Vagina (tissue), 2 donors: ENCODE measurements at places on chromosomes 1 and 21.

- DNase-seq = peak; percentile 88
Measured at GRCh38 chr1:20587661-20588053, 1.2 kb upstream of the CDA start.

DNA sequence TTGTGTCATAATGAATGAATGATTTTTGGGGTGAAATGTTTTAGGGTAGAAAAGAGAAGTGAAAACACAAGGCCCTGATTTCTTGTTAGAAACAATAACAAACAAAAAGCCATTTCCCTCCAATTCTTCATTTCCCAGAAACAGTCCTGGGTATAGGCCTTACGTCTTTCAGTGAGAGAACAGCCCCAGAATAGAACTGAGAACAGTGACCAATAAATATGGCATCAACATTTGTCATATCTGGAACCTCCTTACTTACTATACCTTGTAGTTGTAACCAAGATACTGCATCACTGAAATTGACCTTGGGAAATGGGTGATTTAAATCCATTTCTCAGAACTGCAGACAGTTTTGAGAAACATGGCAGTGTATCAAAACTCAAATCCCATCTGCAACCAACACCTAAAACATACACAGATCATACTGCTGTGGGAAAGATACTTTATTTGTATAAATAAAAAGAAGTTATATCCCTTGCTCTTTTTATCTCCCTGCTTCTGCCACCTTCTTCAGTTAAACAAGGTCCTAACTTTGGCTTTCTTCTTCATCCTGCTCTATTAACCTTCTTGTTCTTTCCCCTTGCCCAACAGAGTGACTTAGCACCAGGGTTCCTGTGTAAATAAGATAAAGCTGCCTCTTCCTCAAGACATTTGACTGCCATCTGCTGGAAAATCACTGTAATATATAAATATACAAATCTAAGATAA, 19.5 kb downstream of the XKR8 start:
- no peak for DNase-seq

GRCh38 chr1:1157914-1158710, 15.6 kb upstream of the TTLL10 start:
- no peak for DNase-seq

- no peak for DNase-seq
Measured at GRCh38 chr1:225413708-225414375, 14.0 kb downstream of the LBR start.

- no peak for DNase-seq
Measured at GRCh38 chr1:110003747-110004428, 19.3 kb downstream of the AHCYL1 start.

DNA sequence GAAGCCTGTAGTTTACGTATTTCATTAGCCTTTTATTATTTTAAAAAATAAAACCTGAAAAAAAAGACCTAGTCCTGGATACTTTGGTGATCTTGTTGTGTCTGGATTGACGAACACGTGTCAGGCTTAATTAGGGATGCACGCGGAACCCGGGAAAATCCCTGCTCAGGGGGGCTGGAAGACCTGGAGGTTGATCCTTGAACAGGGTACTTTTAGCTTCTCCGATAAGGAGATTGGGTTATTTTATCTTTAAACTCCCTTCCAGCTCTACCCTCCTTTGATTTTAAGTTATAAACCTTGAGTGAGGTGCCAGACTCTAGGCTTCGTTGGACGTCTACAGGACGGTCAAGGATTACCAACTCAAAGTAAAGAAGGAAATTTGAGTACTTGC, 552 bp upstream of the ZNF691 start:
- DNase-seq = no peak

DNA sequence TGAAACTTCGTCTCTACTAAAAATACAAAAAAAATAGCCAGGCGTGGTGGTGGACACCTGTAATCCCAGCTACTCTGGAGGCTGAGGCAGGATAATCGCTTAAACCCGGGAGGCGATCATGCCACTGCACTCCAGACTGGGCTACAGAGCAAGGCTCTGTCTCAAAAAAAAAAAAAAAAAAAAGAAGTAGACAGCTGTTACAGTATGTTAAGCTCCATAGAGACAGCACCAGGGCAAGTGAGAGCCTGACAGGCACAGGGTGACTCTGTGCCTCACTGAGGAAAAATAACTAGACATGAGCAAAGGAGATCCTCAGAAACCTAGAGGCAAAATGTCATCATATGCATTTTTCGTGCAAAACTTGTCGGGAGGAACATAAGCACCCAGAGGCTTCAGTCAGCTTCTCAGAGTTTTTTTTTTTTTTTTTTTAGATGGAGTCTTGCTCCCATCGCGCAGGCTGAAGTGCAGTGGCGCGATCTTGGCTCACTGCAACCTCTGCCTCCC, 9.0 kb upstream of the PRDX1 start:
- DNase-seq = no peak

GRCh38 chr1:37699147-37699546, 6.8 kb downstream of the CDCA8 start:
- DNase-seq = no peak

DNA sequence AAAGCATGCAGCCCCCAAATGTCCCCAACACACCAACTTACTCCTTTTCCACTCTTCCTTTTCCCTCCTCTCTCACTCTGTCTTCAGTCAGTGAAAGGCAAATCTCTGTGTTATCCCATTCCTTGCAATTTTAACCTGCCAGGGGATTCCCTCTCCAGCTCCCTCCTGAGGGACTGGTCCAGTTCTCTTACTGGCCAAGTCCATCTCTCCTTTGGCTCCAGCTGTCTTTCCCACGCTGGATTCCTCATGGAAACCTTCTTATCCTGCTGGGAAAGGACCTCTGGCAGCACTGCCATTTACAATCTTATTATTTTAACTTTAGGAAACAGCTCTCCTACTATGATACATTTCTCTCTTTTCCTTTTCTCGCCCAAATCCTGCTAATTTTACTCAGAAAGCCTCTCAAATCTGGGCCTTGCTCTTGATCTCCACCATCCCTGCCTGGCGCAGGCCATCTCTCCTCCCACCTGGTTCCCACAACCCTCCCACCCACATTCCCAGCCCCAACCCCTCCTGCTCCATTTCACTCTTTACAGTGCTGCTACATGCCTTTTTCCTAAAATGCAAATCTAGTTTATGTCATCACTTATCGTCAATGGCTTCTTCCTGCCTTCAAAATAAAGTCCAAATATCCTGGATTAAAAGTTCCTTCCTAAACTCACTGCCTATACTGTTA, 72.7 kb upstream of the CNN3 start:
- no peak for DNase-seq

GRCh38 chr1:159779403-159779851, 1.3 kb upstream of the DUSP23 start:
- DNase-seq = no peak

- DNase-seq = no peak
Measured at GRCh38 chr1:231420959-231421545, 1.0 kb downstream of the EGLN1 start.

GRCh38 chr1:181518152-181518551, 34.8 kb downstream of the CACNA1E start:
- no peak for DNase-seq

DNA sequence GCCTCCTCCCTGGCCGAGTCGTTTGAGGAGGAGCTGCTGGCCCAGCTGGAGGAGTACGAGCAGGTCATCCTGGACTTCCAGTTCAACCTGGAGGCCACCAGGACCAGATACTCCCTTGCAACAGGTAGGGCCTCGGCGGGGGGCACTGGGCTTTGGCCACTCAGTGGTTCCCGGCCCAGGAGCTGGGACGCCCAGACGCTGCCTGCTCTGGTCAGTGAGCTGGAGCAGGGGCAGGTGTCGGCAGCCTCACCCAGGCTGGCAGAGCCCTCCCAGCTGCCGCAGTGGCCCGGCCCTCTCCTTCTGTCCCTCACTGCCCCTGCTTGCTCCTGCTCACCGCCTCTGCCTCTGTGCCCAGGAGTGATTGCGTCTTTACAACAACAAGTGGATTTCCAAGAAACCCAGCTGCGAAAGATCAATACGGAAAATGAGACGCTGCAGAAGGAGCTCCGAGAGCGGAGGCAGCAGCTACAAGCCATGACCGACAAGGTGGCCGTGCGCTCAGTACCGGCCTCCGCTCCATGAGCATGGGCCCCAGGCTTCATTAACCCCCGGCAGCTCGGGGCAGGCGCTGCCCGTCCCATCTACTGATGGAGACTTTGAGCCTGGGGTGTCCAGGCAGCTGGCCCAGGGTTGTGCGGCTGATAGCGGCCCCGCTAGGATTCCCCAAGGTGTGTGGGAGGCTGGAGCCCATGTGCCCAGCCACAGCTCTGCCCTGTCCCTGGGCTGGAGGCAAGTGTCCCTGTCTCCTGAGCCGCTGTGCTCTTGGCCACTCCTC, 9.0 kb upstream of the SMIM1 start:
- DNase-seq = no peak

DNA sequence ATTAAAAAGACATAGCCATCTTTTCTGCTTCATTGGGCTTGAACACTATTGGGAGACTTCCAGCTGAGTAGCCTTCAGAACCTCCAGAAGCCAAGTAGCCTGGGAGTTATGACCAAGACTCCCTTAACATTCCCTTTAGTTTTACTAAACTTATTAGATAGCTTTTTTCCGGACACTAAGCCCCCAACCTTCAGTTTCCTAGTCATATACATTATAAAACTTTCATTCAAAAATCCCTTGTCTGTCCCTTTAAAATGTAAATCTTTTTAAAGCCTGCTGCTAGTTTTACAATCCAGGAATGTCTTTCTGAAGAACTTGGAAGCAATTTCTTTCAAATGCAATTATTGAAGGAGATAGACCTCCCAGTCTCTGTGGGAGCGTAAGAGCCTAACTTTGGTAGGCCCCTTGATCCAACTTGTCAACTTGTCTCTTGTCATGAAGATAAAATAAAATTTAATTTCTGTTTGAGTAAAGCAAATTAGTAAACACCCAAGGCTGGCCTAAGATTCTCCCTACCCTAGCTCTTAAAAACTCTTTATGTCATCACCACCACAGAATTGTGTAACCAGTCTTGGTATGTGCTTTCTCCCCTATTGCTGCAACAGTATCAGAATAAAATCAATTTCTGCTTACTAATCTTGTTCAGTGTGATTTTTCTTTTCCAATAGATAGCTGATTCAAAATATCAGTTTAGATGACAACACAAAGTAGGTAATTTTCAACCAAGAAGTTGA, 796.2 kb downstream of the PLA2G4A start:
- no peak for DNase-seq
